NCI-H146 (cell line): ENCODE measurements at places on chromosomes 16 and 17.
A peak's percentile ranks its signal among the peaks of the same experiment; 100 is the strongest.

- DNase-seq, result no peak
These were observed 950 bp downstream of the KLHDC4 start for GRCh38 chr16:87764600-87765472.

DNA sequence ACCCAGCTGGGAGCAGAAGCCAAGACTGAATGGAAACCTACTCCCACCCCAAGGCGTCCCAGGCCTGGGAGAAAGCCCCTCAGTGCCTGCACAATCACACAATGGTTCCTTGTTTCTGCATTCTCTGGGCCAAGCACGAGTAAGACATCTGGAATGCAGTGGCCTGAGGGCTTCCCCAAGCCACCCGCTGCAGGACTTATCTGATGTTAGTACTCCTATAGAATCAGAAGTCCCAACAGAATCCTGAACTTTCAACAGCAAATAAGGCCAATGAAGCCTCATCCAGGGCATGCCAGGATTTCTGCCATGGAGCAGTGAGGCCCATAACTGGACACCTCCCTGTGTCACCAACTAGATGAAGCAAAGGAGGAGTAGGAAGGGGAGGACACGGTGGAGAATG lies 28.6 kb downstream of the MYO18A start:
- DNase-seq, result no peak

DNA sequence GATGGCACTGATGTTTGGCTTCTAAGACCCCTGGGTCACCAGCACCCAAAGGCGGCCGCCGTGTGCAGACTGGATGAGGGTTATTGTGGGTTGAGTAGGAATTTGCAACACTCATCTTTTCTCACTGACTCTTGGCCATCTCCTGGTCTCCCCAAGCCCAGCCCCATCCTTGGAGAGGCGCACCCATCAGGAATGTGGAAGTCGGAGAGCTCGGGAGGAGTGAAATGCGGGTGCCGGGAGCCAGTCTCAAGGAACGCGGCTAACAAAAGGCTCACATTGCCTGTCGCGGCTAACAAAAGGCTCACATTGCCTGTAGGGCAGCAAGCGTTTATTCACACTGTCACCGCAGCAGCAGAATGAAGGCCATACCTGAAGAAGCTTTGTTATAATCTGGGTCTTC lies 248.6 kb downstream of the FOXL1 start:
- no peak for DNase-seq

- DNase-seq, result peak; percentile 35
These were observed 8.4 kb downstream of the RARA start for GRCh38 chr17:40317345-40317873.

DNA sequence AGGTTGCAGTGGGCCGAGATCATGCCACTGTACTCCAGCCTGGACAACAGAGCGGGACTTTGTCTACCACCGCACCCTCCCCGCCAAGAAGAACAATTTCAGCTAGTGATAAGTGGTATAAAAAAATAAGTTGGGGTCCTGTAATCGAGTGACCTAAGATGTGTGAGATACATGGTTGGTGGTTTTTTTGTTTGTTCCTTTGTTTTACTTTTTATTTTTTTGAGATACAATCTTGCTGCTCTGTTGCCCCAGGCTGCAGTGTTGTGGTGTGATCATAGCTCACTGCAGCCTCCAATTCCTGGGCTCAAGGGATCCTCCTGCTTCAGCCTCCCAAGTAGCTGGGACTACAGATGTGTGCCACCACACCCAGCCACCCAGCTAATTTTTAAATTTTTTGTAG lies 58.7 kb downstream of the PITPNC1 start:
- no peak for DNase-seq

DNA sequence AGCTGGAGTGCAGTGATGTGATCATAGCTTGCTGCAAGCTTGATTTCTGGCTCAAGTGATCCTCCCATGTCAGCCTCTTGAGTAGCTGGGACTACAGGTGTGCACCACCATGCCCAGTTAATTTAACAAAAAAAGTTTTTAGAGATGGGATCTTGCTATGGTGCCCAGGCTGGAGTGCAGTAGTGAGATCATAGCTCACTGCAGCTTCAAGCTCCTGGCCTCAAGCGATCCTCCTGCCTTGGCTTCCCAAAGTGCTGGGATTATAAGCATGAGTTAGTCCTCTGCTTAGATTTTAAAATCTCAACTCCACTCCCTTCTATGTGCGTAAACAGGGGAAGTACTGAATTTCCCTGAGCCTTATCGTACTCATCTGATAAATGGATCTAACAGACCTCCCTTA lies 6.3 kb downstream of the RABEP2 start:
- no peak for DNase-seq

GRCh38 chr17:31433811-31434726 lies 42.6 kb downstream of the RAB11FIP4 start:
- no peak for DNase-seq

GRCh38 chr17:17684906-17685774 lies 3.9 kb downstream of the RAI1 start:
- DNase-seq, result no peak

- DNase-seq, result no peak
These were observed 40.9 kb upstream of the RBFOX3 start for GRCh38 chr17:79651761-79652160.

DNA sequence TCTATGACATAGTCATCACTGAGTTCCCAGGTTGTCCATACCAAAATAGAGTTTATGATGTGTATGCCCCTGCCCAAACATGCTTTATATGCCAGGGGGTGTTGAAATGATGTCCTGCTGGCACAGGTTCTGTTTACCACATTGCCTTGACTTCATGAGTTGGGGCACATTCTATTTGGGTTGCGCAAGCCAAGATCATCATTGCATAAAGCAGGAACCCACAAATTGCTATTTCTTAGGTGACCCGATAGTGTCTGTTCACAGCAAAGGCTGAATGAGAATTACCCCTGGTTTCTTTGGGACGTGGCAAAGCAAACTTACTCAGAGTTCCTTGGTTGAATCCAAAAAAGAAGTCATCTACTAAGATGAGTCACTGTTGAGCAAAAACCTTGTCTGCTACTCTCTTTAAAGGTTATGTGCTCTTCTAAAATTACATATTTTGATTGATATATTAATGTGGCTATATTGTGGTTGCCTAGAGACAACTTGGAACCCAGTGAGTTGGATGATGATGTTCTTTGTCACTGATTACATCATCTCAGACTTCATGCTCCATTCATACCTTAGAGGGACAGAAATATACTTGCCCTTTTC lies 912.6 kb upstream of the SOX9 start:
- no peak for DNase-seq

- DNase-seq, result no peak
These were observed 3.7 kb upstream of the SDK2 start for GRCh38 chr17:73647772-73648542.

DNA sequence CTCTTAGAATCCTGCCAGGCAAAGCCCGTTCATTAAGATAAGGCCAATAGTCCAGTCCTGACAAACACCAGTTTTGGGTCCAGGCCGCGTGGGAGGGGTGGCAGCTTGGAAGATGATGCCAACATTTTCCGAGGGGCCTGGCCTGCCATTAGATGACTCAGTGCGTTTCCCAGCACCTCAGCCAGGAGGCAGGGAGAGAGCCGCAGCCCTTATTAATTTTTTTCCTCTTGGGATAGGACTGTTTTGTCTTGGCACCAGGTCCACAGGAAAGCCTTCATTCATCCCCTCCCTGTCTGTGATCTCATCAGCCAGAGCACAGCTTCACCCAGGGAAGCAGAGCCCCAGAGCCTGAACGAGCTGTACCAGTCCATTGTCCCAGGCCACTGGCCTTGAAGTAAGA lies 4.7 kb upstream of the NDEL1 start:
- DNase-seq, result no peak

DNA sequence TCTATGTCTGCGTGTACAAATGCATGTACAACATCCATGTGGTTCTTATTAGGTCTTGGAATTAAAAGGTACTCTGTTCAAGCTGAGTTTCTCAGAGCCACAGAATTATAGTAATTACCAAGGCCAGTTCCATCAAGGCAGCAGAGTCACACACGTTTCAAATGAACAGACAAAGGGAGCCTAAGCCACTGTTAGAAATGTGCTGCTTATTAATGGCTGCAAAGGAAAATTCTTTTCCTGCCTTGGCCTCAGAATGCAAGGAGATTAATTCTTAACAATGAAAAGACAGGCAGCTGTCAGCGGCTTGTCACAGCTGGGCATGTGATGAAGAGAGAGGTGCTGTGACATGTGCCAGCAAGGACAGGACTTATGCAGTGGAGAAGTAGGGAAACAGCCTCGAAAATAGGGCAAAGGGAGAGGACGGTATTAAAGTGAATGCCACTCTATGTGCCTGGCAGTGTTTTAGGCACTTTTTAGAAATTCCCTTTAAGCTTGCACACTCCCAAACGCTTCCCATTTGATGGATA lies 100.1 kb upstream of the CLEC3A start:
- no peak for DNase-seq

GRCh38 chr17:4840893-4841242 lies 7.7 kb downstream of the MINK1 start:
- no peak for DNase-seq

- DNase-seq, result peak; percentile 59
These were observed 676.6 kb downstream of the CDH11 start for GRCh38 chr16:64445245-64445644.

DNA sequence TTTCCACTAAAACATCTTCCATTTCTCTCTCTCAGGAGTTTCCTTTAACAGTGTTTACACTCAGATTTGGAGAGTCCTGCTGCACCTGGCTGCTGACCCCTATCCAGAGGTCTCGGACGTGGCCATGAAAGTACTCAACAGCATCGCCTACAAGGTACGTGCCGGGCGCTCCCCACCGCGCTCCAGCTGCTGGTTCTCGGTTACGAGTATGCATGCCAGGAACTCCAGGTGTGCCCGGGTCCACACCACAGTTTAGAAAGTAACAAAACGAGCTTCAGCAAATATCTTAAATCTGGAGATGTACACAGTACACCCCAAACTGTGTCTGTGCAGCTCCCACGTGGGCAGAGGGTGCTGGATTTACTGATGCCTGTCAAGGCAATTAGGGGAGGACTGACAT lies 82.9 kb upstream of the CHMP6 start:
- no peak for DNase-seq

DNA sequence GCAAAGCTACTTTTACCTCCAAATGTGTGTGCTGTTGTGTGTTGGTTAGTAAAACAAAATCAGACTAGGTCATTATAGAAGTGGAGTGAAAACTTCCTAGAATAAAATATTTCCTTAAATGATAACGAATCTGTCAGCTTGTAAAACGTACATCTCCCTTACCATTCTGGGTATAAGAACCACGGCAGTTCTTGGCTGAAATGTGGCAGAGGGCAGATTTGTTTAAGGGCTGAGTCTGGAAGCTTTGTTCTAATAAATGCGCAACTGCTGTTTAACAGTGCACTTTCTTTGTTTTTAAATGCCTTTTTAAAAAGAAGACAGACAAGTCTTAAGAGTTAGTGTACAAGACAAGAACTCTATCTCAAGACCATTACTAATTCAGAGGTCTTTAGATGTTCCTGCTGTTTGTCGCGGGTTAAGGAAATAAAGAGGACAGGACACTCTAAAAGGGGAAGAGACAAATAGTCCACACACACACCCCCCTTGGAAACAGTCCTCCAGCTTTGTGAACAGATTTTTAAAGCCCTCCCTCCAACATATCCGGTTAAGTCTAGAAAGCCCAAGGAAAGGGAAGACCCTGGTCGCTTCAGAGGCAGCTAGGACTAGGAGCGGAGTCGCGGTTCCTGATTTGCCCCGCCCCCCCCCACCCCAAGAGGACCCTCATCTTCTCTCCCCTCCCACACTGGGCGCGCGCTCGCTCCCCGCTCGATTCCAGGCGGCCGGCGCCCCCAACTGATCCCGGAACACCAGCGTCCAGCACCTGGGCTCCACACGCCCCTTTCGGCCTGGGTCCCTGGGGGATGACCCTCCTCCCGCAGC lies 658 bp downstream of the SYNRG start:
- DNase-seq, result peak; percentile 79

GRCh38 chr17:17831208-17832031 lies 5.4 kb downstream of the SREBF1 start:
- DNase-seq, result no peak

- DNase-seq, result no peak
These were observed 3.4 kb downstream of the TMEM11 start for GRCh38 chr17:21210411-21211076.

DNA sequence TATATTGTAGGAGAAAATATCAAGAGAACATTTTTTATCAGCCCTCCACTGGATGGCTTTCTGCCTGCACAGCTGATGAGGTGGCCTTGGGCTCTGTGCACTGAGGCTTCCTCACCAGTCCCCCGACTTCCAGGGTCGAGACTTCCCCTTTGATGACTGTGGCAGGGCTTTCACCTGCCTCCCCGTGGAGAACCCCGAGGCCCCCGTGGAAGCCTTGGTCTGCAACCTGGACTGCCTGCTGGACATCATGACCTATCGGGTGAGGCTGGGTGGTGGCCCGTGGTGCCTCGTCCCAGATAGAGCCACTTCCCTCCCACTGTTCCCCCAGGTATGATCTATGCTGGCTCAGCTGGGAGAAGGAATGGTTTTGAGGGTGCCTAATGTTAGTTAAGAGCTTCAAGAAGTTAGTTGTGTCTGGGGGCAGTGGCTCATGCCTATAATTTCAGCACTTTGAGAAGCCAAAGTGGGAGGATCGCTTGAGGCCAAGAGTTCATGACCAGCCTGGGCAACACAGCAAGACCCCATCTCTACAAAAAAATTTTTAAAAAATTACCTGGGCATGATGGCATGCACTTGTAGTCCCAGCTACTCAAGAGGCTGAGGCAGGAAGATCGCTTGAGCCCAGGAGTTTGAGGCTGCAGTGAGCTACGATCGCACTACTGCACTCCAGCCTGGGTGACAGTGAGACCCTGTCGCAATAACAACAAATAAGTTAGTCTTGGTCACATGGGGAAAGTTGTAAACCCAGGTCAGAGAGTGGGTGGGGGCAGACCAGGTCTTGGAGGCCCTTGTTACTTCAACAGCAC lies 11.8 kb downstream of the FCSK start:
- no peak for DNase-seq

GRCh38 chr16:88389621-88390160 lies 6.9 kb downstream of the ZNF469 start:
- DNase-seq, result no peak

DNA sequence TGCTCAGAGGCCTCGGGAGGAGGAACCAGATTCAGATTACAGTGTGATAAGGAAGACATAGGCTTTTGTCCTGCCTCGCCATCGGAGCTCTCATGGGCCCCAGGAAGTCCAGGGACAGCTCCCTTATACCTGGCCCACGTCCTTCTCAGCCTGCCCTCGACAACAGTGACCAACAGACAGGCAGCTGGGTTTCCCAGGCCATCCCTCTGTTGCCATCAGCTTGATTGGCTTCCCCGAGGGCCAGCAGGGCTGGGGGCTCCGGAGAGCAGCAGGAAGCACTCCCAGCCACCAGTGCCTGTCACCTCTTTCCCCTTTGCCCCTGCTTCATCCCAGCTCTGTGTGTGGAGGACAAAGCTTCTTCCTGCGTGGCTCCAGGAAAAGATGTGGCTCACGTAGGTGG lies 17.6 kb downstream of the CD300A start:
- no peak for DNase-seq

GRCh38 chr16:68331879-68332410 lies 21.1 kb downstream of the PRMT7 start:
- no peak for DNase-seq
